Esophagus squamous epithelium (tissue), 5 donors: ENCODE measurements at places on chromosomes 2 and 18.

GRCh38 chr2:144501118-144501517, 18.8 kb downstream of the ZEB2 start:
- DNase-seq: no peak

- DNase-seq: no peak
These were observed 107.4 kb downstream of the OSBPL6 start for GRCh38 chr2:178301649-178302238.

GRCh38 chr2:95043300-95044093, 18.0 kb downstream of the MAL start:
- DNase-seq: no peak

- DNase-seq: no peak
These were observed 263.4 kb downstream of the PTPRM start for GRCh38 chr18:7830468-7830867.

- DNase-seq: no peak
These were observed 32.5 kb upstream of the REG3G start for GRCh38 chr2:78992807-78993517.

GRCh38 chr2:85974390-85974789, 85.6 kb upstream of the ST3GAL5 start:
- no peak for DNase-seq

GRCh38 chr2:69961496-69961895, at the start of gene ASPRV1:
Gene ASPRV1 (minus strand): TSS chr2:69961631. CDS start chr2:69961436, 195 bp downstream.
- DNase-seq: no peak

- no peak for DNase-seq
These were observed 18.8 kb downstream of the GMCL1 start for GRCh38 chr2:69848186-69848790.

GRCh38 chr18:46899274-46899948, 17.9 kb downstream of the PIAS2 start:
- DNase-seq: no peak

GRCh38 chr18:72866901-72867745, 664 bp downstream of the NETO1 start:
- DNase-seq: no peak

GRCh38 chr18:34576622-34577021, 133.5 kb upstream of the DTNA start:
- no peak for DNase-seq

GRCh38 chr2:76310894-76311633, 600.3 kb upstream of the GCFC2 start:
- no peak for DNase-seq

- DNase-seq: no peak
These were observed 32.4 kb downstream of the ASB1 start for GRCh38 chr2:238459081-238459629.

GRCh38 chr18:75307530-75307929, 96.9 kb downstream of the TSHZ1 start:
- DNase-seq: no peak
